ENCODE measurements at places on chromosomes 4 and X.

DNA sequence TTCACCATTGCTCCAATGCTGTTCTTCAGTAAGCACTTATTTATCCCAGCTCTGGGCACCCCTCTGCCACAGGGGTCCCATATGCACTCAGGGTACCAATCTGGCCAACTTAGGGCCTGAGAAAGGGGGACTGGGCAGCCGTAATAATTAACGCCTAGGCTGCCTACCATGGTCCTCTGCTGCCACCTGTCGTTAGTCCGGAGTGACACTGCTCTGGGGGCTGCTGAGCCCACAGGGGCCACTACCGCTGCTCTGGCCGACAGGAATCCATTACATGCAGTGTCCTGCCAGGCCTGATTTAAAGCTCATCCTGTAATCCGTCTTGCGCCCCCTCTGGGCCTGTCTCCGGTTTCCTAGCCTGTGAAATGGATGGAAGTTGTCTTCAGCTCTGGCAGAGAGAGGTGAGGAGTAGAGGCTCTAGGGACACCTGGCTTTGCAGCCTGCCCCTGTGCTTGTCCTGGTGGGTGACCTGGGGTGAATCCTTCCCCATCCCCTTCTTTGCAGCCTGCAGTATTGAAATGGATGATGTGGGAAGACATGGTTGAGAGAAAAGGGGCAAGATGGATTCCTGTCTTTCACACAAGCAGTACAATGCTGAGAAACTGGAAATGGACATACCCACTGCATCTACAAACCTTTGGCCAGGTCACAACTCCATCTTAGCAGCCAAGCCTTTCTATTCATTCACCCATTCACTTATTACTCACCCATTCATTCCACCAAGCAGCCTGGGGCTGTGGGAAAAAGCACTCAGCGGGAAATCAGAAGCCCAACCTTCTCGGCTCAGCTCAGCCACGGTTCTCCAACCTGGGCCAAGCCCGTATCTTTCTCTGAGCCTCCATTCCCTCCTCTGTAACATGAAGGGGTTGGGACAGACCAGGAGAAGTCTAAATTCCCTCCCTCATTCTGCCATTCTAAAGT is 116.3 kb upstream of the NALF2 start:
- DNase-seq = peak; percentile 50

- no peak for DNase-seq
These were observed 40.0 kb upstream of the APLN start for GRCh38 chrX:129694805-129695204.

DNA sequence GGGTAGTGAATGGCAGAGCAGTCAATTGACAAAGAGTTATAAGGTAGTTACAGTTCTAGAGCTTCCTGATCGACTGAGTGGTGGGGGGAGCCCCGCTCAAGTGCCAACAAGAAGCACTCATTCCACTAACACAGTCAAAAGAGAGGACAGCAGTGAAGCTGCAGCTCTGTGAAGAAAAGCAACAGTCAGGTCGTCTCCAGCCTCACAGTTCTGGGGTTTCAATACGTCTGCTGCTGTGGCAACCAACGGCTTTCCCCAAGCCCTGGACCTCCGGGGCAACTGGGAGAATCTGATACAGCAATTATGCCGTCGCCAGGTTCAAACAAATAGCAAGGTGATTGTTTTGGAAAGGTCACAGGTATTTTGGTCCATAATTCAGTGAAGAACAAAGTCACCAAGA is 30.8 kb downstream of the GPM6B start:
- DNase-seq = no peak

- DNase-seq = no peak
These were observed 812.2 kb upstream of the TENM3 start for GRCh38 chr4:181431006-181431405.

- DNase-seq = no peak
These were observed 33.7 kb upstream of the ADH7 start for GRCh38 chr4:99468889-99469288.

DNA sequence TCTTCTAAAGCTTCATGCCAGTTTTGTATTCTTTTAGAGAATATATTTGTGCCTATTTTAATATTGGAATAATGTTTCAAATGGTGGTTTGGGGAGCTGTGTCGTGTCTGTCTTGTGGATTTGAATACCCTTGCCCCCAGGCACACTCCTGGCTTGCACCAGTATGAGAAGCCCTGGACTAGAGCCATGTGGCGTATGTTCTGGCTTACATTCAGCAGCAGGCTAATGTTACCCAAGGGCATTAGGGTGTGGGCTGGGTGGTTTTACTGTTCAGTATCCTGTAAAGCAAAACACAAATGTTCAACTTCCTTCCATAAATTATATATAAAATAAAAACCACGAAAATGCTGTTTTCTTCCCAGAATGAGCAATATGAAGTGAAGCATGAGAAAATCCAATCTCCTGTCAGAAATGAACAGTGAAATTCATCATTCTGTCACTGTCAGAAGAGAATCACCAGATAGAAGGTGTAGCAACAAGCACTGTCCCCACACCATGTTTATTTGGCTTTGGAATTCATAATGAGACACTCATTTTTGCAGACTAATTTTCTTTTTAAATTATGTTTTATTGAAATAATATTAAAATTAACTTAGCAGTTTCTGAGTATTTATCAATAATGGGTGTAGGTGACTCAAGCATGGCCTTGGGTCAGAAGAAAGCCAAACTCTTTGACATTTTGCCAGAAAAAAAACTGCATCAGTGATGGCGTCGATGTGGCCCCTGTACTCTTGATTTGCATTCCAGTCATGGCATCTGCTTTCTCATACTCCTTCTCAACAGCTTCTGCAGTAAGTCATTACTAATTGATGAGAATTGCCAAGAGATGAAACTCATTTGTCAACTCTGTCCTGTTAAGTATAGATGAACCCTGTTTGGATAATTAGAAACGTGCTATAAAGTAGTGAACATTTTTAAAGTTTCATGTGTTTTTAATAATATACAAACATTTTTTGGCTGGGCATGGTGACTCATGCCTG is 43.8 kb downstream of the WWC2 start:
- no peak for DNase-seq

DNA sequence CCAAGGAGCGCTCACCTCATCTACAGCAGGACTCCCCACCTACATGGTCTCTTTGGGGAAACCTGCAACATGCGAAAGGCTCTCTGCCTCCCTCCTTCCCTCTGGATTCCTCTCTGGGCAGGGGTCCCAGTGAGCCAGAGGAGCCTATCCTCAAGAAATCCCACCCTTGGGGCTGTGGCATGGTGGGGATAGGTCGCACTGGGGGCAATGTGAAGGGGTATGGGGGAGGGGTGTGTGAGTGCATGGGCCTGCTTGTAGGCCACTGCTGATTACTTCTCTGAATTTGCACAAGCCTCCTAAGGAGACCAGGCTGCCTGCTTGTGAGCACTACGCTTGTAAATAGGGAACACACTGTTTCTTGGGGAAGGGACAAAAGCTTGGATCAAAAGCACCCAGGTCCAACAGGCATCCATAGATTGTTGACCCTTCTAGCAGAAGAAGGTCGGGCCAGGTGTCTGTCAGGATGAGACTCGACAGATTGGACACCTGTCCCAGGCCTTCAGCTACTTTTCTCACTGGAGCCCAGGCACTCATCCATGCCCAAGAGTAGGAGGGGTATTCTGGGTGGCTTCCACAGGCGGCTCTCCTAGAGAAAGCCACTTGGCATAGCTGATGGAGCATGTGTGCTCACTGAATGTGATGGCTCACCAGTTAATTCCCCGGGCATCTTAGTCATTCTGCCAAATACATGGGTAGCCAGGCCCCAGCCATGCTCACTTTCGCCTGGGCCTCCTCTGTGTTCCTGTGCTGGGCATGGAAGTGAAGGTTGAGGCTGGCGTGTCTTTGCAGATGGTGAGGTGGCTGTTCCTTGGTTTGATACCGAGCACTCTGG is 75.0 kb downstream of the NBDY start:
- no peak for DNase-seq

DNA sequence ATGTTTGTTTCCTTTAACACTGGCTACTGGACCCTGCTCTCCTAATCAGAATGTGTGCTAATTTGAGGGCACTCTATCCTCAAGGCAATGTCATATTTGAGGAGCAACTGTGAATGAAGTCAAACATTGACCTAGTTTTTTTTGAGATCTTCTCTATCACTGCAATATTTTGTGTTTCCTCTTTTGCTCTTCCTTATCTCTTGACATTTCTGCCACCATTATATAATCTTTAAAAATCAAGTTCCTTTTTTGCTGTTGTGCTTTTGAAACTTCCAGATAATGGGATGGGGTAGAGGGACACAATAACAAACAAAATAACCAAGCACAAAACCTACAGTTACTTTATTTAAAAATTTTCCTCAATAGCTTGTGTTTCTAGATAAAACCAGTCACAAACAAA is 7.4 kb upstream of the WDFY3 start:
- DNase-seq = no peak

GRCh38 chrX:16435399-16435986 is 214.5 kb upstream of the S100G start:
- DNase-seq = no peak

DNA sequence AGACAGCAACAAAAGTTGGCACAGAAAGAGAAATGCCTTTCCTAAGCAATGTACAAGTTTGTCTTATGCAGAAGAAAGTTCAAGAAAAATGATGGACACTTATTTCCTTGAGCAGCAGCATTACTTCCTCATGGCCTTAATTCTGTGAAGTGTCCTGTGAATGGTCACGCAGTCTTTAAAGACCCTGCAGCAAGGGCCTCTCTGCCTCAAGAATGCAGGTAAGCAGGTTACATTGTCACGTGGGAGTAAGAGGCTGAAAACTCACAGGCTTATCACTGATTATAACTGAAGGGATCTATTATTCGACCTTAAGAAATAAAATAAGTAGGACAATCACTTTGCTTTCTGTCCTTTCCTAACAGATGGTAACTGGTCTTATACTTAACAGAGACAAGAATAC is 109.1 kb downstream of the ATP8A1 start:
- DNase-seq = no peak
